ENCODE measurements at places on chromosomes 5 and 9. TPM values are rescaled to one million over a fixed set of nuclear protein-coding genes. Genes with fewer than 3 reads are reported as not detected.

GABRA6 gene
- total RNA-seq, result not detected

CCDC192 gene
- total RNA-seq, result not detected

TSSK1B gene
- total RNA-seq, result 0.10 TPM

EGFLAM gene
- 22.2 TPM for total RNA-seq

ZBTB43 gene
- 14.8 TPM for total RNA-seq

ORM1 gene
- 4.8 TPM for total RNA-seq

RBM27 gene
- total RNA-seq, result 34.9 TPM

CD274 gene
- total RNA-seq, result 1.5 TPM

SYNPO gene
- total RNA-seq, result 3.9 TPM

SLC46A2 gene
- total RNA-seq, result 1.2 TPM

IFNA17 gene
- total RNA-seq, result not detected

IFNA2 gene
- total RNA-seq, result not detected

FAM78A gene
- total RNA-seq, result 3.6 TPM

SLC28A3 gene
- 4.9 TPM for total RNA-seq

PCDHGC4 gene
- total RNA-seq, result 5.3 TPM

BSPRY gene
- total RNA-seq, result 3.9 TPM

NR5A1 gene
- total RNA-seq, result not detected

TUSC1 gene
- total RNA-seq, result 10.2 TPM

GSN gene
- total RNA-seq, result 360 TPM

CCL19 gene
- total RNA-seq, result 0.39 TPM

GALNT12 gene
- 2.8 TPM for total RNA-seq

EMB gene
- 19.6 TPM for total RNA-seq

FOXI1 gene
- total RNA-seq, result 0.10 TPM

KCNV2 gene
- total RNA-seq, result not detected

NDOR1 gene
- 3.0 TPM for total RNA-seq

THG1L gene
- total RNA-seq, result 17.6 TPM

Data from skin of body (tissue), 3 donors.